ENCODE measurements at places on chromosomes 11 and 22.

DNA sequence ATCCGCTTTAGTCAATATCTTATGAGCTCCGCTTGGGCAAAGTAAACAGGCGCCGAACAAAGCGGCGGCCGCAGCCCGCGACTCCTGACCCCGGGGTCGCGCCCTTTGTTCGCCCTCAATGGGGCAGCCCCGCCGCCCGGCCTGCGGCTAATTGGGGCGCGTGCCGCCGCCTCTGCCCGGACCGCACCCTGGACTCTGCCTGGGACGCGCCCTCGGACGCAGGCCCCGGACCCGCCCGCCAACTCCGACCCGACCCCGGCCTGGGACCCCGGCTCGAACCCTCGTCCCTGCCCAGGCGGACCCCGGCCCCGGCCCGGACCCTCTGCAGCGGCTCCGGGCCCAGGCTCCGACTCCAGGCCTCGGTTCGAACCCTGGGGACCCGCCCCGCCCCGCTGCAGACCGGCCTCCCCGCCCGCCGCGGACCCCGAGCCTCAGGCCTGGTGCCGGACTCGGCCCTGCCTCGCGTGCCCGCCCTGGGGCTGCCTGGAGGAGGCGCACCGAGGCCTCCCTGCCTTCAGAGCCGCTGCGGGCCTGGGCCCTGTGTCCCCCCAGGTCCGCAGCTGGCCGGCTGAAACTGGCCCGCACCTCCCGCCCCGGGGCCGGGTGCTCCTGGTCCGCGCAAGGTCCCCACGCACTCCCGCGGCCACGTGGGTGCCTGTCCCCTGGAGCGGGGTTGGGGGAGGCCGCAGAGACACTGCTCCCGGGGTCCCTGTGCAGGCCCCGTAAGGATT, 84.7 kb upstream of the WNT7B start:
- DNase-seq, result peak; percentile 74

- DNase-seq, result peak; percentile 56
These were observed 519 bp downstream of the ARRB1 start for GRCh38 chr11:75350743-75351540.

- DNase-seq, result no peak
These were observed 113.2 kb upstream of the RAG2 start for GRCh38 chr11:36711104-36711825.

- DNase-seq, result no peak
These were observed 122.6 kb upstream of the CCDC179 start for GRCh38 chr11:22982903-22983302.

- no peak for DNase-seq
These were observed 37.1 kb downstream of the SIK2 start for GRCh38 chr11:111639226-111639925.

GRCh38 chr11:24661331-24661730, 164.5 kb downstream of the LUZP2 start:
- no peak for DNase-seq

DNA sequence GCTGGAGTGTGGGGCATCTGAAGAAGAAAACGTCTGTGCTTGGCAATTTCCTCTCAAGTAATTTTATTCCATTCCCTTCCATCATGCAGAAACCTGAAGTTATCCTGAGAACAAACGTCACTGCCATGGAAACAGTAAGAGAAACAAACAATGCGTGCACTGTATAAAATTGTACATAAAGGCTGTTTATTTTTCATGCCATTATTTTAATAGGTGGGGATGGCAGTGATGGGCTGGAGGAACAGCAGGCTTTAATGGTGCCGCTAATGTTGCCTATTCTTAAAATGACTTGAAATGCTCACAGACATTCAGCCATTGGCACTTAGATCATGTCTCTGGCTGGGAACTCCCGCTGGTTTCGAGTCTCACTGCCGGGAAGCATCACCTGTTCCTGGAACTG, 7.5 kb upstream of the SEZ6L start:
- DNase-seq, result no peak

DNA sequence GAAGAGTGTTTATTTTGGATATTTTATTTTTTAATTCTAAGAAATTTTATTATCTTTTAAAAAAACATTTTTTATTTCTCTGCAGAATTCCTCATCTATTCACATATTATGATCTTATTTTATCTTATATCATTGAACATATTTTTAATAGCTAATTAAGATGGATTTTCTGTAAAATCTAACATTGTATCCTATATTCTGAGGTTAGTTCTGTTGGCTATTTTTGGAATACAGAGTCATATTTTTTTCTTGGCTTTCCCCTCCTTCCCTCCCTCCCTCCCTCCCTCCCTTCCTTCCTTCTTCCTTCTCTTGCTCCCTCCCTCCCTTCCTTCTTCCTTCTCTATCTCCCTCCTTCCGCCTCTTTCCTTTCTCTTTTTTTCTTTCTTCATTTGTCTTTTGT, 2326.6 kb upstream of the RAG2 start:
- no peak for DNase-seq

DNA sequence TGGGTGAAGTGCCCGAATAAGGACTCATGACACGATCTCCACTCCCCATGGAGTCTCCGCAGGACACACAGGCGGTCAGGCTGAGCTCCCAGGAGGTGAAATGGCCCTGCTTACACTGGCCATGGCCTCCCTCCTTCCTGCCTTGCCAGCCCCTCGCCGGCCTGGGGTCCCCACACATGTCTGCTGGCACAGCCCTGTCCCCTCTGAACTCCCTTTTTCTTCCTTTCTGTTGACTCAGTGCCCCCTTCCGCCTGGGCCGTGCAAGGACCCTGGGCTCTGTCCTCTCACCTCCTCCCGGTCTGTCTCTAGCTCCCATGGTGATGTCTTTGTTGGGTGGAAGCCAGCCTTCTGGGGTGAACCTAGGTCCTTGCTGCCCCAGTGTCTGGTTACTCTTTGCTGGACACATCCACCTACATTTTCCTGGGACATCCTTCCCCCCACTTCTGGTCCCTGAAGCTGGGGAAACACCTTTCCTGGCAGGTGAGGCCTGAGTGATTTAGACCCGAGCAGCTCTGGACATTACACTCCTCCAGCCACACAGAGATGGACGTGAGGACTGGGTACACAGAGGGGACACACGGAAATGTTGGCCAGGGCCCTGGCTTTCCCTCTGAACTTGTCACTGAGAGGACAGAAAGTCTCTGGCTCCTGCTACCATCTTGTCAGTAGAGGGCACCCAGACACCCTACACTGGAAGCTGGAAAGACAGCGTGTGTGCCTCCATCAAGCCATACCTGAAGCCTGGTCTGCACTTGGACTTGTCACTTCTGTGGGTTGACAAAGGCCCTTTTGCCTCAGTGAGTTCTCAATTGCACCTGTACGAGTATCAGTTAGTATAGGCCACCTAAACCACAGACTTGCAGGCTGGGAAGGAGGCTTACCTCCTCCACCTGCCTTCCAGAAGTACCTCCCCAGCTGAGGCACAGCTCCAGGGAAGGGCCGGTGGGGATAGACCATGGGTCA, 864.3 kb downstream of the TBC1D22A start:
- DNase-seq, result no peak

GRCh38 chr22:32650553-32651345, 150.8 kb upstream of the TIMP3 start:
- no peak for DNase-seq

- DNase-seq, result no peak
These were observed 37.1 kb upstream of the MMP12 start for GRCh38 chr11:102911758-102912481.

DNA sequence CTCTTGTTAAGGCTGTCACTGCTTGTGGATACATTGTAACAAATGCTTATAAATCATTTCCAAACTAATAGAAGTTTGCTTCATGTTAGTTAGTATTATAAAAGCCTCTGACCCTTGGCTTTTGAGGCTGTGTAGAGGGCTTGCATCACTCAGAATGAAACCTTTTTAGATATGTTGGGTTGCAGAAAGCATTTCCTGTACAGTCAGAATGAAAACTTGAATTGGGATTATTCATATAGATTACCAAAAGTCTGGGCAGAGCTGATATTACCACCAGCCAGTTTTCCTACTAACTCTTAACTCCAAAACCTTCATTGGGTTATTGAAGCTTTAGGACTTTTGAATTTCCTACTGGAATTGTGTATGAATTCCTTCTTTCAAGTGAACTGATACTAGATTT, 12.0 kb downstream of the KMT2A start:
- no peak for DNase-seq

DNA sequence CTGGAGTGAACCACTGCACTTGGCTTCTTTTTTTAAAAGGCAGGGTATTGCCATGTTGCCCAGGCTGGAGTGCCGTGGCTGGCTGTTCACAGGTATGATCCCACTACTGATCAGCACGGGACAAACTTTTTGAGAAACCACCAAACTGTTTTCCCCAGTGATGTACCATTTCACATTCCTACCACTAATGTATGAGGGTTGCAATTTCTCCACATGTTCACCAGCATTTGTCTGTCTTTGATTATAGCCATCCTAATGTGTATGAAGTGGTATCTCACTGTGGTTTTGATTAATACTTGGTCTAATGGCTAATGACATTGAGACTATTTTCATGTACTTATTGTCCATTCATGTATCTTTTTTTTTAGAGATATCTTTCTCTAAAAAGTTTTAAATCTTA, 41.5 kb upstream of the EP300 start:
- no peak for DNase-seq

- DNase-seq, result no peak
These were observed 53.5 kb upstream of the TCF20 start for GRCh38 chr22:42323971-42324370.

DNA sequence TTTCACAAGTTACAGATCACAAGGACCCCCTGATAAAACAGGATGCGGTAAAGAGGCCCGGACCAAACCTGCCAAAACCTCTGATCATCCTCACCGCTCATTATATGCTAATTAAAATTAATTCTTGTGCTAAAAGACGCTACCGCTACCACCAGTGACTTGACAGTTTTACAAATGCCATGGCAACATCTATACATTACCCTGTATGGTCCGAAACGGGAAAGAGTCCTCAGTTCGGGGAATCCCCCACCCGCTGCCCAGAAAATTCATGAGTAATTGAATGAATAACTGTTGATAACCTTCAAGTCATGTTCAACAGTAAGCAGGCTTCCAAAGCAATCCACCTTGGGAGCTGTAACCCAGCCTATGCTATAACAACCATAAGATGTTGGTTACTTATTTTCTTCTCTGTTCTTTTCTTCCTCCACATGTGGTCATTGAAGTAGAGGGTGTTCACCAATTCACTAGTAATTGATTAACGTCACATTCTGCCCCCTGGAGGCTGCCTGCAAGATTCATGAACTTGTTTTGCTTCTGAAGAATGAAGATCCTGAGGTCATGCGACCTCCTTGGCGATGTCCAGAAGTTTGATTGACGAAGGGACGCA, 20.6 kb downstream of the APOBEC3H start:
- DNase-seq, result peak; percentile 67

GRCh38 chr11:79119491-79120284, 321.1 kb downstream of the TENM4 start:
- no peak for DNase-seq

DNA sequence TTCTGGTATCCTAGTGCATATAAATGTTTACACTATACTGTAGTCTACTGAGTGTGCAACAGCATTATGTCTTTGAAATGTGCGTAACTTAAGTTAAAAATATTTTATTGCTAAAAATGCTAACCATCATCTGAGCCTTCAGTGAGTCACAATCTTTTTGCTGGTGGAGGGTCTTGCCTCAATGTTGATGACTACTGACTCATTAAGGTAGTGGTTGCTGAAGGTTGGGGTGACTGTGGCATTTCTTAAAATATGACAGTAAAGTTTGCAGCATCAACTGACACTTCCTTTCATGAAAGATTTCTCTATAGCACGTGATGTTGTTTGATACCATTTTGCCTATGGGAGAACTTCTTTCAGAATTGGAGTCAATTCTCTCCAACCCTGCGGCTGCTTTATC, 8.5 kb upstream of the CREBZF start:
- no peak for DNase-seq

DNA sequence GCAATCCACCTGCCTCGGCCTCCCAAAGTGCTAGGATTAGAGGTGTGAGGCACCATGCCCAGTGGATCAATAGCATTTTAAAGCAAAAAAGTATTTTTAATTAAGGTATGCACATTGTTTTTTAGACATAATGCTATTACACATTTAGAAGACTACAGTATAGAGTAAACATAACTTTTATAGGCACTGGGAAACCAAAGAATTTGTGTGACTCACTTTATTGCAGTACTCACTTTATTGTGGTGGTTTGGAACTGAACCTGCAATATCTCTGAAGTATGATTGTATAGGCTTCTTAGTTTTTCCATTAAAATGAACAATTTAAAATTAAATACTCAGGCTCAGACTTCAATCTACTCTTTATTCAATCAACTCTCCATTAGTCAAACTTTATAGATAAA, 17.5 kb upstream of the CD3E start:
- no peak for DNase-seq

GRCh38 chr11:116928845-116929244, 91.4 kb upstream of the APOA1 start:
- DNase-seq, result no peak

GRCh38 chr11:41714101-41714500, 254.6 kb upstream of the LRRC4C start:
- DNase-seq, result no peak

GRCh38 chr22:23376256-23376655, 195.9 kb downstream of the BCR start:
- DNase-seq, result peak; percentile 64

- no peak for DNase-seq
These were observed 592 bp downstream of the EEF1G start for GRCh38 chr11:62573006-62573591.

GRCh38 chr22:49964136-49965090, 3.8 kb downstream of the PIM3 start:
- DNase-seq, result no peak
